ENCODE measurements at places on chromosomes 7 and 10.

DNA sequence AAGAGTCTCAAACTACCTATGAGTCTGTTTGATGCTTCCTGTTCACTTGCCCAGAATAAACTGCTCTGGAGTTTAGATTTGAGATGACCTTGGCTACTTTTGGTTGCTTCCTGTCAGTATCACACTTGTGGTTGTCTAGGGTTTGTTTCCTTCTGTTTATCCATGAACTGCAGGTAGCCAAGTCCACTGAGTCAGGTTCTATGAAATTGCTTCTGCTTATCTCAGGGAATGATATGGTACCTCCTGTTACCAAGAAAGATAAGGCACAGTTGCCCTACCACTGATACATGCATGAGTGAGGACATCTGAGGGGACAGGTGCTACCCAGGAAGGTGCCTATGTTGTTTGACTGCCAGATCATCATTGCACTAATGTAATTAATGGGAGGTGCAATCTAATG lies 15.8 kb upstream of the EEPD1 start:
- DNase-seq, result no peak

GRCh38 chr10:3090914-3091787 lies 23.8 kb downstream of the PFKP start:
- DNase-seq, result no peak

- peak; percentile 44 for DNase-seq
Observed at GRCh38 chr10:3568983-3569382, 216.0 kb downstream of the KLF6 start.

DNA sequence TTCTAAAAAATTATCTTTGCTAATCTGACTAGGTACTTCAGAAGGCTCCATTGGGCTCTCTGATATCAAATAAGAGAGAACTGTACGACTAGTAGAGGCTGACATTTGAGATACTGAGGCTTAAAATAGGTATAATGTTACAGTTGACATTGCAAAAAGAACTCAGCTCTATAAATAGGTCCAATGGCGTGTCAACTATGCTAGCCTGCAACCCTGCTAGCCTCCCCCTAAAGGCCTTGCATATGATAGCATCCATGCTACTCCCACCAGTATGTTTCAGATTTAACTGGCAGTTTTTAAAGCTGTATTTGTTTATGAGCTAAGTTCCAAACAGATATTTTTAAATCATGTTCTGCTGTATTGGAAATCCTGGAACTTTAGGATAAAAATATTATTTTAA lies at the start of gene PPP1R3A:
Gene PPP1R3A (minus strand): TSS at position 64 of the 400 bp plus-strand sequence. CDS start 13 bp downstream, at position 51.
- no peak for DNase-seq

DNA sequence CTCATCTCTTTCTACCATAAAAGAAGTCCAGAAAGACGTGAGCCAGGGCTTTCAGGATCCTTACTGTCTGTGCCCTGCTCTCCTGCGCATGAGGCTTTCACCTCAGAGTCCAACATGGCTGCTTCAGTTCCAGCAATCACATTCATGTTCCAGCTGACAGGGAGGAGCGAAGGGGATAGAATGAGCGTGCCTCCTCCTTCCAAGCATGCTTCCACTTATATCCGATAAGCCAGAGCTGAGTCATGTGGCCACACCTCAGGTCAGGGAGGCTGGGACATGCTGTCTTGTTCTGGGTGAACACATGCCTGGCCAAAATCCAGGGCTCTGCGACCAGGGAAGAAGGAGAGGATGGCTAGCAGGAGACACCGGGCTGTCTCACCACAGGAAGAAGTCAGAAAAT lies 248.2 kb downstream of the SKAP2 start:
- no peak for DNase-seq

GRCh38 chr10:46520941-46521340 lies 35.5 kb downstream of the GPRIN2 start:
- peak; percentile 53 for DNase-seq

DNA sequence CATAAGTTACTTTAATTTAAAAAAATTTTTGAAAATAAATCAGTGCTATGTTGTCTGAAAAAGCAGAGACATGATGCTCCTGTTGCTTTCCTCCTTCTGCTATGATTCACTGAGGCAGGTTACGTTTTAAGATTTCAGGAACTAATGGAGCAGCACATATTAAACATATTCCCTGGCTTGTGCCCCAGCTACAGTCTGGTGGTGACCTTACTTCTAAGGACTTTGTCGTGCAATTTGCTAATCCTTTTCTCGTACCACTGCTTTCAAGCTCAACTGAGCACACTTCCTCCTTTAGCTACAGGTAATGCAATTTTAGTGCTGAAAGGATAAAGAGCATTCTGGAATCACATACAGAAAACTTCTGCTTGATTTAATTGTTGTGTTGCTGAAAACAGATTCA lies 16.2 kb upstream of the PRR15 start:
- no peak for DNase-seq

DNA sequence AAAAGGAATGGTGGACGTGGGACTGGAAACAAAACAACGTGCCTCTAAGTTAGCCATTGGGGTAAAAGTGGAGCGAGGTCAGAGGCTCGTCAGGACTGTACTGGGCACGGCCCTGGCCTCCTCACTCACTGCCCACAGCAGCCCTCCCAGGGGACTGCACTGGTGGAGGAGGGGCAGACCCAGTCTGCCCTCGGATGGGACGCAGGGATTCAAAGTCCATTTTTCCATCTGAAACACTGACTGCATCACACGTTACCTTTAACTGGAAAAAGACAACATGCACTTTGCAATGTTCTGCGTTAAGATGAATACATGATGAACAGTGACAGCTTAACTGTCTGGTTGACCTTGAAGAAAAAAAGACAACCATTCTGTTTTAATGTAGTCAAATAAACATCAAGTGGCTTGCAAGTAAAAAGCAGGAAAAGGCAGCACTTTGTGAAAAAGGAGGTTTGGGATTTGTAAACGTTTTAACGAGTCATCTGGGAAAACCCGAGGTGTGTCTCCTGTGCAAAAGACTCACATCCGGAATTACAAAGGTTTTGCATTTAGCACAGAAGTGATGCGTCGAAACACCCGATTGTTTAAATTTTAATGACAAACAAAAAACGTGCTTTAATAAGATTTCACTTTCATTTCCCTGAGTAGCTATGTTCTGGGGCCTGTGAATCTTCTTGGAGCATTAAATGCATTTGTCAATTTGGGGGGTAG lies 18.8 kb downstream of the KLF6 start:
- DNase-seq, result no peak

GRCh38 chr7:143289421-143289820 lies 1.3 kb downstream of the CASP2 start:
- DNase-seq, result no peak

All from NCI-H345 (cell line).